ENCODE measurements at places on chromosomes 6 and 20.

DNA sequence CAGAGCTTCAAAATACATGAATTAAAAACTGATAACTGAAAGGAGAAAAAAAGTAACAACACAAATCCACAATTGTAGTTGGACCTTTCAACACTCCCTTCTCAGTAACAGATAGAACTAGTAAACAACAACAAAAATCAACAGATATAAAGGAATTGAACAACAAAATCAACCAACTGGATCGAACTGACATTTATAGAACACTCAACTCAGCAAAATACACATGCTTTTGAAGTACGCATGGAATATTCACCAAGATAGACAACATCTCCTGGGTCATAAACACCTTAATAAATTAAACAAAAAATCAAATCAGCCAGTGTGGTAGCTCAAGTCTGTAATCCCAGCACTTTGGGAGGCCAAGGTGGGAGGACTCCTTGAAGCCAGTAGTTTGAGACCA, 63.3 kb downstream of the ILRUN start:
- no peak for DNase-seq

DNA sequence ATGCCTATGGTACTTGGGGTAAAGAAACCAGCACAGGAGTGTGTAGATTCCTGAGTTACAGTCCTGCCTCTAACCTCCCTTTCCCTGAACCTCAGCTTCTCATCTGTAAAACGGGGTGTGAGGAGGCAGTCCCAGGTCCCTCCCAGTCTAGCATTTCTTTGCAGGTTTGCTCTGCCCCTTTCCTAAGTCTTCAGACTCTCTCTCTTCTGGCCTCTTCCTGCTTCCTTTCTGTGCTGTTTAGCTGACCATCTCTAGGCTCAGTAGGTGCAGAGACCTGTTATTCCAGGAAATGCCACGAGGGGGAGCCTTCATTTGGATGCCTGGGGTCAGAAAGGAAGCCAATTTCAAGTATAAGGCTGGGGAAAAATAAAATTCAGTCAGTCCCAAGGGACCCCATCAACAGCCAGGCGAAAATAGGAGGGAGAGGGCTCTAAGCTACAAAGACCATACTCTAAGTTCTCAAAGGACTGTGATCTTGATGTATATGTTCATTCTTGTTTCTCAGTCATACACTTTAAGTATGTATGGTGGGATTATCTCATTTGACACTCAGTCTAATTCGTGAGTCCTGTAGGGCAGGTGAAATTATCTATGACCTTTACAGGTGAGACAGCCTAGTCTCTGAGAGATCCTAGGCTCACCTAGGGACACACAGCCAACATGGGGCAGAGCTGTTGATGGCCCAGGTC, 89.1 kb downstream of the NCR2 start:
- peak; percentile 66 for DNase-seq

DNA sequence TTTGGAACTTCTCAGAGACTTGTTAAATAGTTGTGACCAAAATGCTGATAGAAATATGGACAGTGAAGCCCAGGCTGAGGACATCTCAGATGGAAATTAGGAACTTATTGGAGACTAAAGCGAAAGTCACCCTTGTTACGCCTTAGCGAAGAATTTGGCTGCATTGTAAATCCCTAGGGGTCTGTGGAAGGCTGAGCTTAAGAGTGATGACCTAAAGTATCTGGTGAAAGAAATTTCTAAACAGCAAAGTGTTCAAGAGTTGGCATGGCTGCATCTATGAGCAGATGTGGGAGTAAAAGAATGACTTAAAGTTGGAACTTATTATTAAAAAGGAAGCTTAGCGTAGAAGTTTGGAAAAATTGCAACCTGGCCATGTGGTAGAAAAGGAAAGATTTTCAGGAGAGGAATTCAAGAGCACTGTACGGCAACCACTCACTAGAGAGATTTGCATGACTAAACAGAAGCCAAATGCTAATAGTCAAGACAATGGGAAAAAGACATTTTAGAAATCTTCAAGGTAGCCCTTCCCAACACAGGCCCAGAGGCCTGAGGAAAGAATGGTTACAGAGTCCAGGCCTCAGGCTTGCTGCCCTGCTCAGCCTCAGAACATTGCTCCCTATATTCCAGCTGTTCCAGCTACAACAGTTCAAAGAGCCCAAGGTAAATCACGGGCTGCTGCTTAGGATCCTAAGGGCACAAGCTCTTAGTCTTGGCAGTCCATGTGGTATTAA, 61.6 kb upstream of the TNFRSF21 start:
- DNase-seq = no peak

GRCh38 chr20:61120595-61121515, 131.2 kb upstream of the CDH4 start:
- peak; percentile 62 for DNase-seq

GRCh38 chr6:520820-521219, 129.3 kb downstream of the IRF4 start:
- no peak for DNase-seq

- DNase-seq = no peak
Measured at GRCh38 chr20:21901470-21902275, 196.2 kb downstream of the PAX1 start.

GRCh38 chr20:32481311-32482142, 103.6 kb downstream of the NOL4L start:
- DNase-seq = no peak

DNA sequence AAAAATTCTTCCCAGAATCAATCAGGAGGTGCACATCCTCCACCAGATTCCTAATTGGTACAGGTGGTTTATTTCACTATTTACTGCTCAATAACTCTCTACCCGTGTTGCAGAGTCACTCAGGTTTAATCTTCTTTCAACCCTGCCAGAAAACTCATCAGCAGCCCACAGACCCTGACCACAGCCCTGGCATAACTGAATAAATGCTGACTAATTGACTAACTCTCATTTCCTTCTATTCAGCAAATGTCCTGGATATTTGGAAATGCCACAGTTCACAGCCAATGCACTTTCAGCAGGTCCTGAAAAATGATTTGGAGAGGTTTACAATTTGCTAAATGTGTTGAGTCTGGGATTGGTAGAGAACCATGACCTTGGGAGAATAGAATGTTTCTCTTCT, 62.3 kb downstream of the TRMT6 start:
- DNase-seq = no peak

DNA sequence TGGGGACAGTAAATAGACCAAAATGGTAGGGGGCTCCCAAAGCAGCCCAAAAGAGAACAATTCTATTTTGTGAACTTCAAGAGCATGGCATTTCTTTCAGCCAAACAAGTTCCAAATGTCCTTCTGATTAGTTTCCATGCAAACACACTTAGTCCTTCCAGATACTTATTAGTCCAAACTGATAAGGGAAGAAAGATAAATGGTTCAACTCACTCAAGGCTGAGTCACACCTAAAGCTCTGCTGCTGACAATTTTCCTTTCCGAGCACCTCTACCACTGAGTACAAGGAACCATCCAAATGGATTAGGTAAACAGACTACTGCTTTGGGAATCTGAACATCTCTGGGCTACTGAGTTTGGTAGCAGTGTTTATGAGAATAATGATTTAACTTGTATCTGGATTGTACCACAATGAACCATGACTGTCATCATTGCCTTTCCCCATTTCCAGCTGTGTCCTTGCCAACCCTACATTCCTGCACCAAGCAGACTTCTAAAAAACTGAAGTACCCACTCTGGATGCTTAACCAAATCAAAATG, 71.2 kb downstream of the TNFRSF21 start:
- DNase-seq = no peak

- DNase-seq = no peak
Measured at GRCh38 chr6:54879188-54879985, 32.8 kb downstream of the FAM83B start.
